Activated naive CD4-positive, alpha-beta T cell treated with anti-CD3 and anti-CD28 coated beads, Interleukin-2, amount 50 U/mL, for 72 hours (primary cell): ENCODE measurements at places on chromosomes 6 and 20. TPM values are rescaled to one million over a fixed set of nuclear protein-coding genes. Genes with fewer than 3 reads are reported as not detected.

Gene CCN5
- not detected for total RNA-seq

Gene RPS6KA2
- total RNA-seq: 4.0 TPM

Gene CDH4
- total RNA-seq: 0.09 TPM

Gene RUNX2
- total RNA-seq: 20.8 TPM

Gene GMPR
- total RNA-seq: 2.5 TPM

Gene ADGRF5
- not detected for total RNA-seq
